Mesenteric fat pad (tissue), 1 donor: ENCODE measurements at places on chromosomes 13 and 19. TPM values are rescaled to one million over a fixed set of nuclear protein-coding genes. Genes with fewer than 3 reads are reported as not detected.

DNA sequence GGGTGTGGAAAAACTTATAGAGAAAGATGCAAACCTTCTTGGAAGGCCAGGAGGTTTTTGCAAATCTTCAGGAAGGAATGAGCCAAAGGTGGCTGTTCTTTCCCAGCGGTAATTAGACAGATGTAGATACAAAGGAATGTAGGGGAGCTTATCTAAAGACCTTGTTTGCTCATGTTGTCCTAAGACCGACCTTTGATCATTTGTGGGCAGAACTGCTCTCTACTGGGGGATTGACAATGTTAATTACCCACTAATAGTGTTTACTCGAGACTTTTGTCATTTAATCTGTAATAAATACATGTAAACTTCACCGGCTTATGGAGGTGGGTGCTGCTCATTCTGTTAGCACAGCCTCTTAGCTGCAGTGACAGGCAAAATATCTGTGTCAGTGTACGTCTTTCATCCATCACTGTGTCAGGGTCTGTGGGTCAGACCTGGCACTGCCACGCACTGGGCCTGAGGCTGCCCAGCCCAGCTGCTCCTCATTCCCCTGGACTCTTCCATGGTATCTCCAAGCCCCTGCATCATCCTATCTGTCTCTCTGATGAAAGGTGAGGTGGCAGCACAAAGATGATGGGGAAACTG lies 68.3 kb downstream of the ZNF431 start:
- no peak for DNase-seq

- no peak for DNase-seq
These were observed 5.1 kb upstream of the ZNF816 start for GRCh38 chr19:52967772-52968171.

DNA sequence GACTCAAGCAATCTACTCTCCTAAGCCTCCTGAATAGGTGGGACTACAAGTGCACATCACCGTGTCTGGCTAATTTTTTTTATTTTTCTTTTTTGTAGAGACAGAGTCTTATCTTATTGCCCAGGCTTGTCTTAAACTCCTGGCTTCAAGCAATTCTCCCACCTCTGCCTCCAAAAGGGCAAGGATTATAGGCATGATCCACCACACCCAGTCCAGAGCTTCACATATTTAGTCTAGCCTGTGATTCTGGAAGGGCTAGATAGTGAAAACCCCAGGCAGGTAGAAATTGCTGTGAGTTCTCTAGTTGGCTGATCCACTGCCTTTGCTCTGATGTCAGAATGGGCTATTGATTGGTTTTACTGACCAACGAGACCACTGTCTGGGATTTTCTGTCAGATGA lies 854.6 kb upstream of the MIR17HG start:
- no peak for DNase-seq

DNA sequence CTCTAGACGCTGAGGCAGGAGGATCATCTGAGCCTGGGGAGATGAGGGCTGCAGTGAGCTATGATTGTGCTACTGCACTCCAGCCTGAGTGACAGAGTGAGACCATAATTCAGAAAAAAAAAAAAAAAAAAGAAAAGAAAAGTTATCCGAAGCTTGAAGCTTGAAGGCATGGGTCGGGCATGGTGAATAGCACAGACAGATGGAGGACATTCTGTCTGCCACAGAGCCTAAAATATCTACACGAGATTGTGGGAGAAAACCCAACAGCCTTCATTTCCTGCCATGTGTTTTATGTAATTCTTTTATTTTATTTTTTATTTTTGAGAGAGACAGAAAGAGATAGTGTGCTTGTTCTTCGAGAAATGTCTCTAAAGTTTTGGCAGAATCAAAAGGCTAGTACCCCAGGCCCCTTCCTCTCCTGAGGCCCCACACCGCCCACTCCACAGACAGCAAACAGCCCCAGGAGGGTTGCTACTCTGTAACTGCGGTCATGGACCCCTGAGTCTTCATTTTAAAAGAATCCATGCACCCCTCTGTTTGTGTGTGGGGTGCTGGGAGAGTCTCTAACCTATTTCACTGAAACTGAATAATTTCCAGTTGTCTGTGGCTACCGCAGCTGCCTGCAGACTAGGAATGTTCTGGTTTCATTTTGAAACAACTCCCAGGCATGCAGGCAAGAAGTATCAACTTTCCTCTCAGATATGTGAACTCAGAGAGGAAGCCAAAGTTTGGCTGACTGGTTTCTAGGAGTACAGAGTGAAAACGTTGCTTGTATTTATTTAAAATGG lies 38.4 kb upstream of the RCBTB2 start:
- DNase-seq, result no peak

- DNase-seq, result no peak
These were observed 8.9 kb upstream of the TMEM160 start for GRCh38 chr19:47057328-47057727.

DNA sequence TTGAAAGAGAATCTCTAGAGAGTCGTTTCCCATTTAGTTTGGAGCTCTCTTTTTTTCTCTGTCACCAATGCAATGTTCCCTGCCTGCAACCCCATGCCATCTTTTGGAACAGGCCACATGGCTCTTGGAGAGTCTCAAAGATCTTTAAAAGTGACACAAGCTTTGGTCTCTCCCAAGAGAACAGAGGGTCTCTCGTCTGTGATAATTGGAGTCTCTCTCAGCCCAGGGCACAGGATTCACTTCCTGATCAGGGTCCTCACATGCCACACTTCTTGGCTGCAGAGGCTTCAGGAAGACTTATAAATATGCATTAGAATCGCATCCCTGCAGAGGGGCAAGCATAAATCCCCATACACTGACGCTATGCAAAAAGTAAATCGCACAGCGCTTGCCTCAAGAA lies 240.5 kb downstream of the IRS2 start:
- no peak for DNase-seq

DNA sequence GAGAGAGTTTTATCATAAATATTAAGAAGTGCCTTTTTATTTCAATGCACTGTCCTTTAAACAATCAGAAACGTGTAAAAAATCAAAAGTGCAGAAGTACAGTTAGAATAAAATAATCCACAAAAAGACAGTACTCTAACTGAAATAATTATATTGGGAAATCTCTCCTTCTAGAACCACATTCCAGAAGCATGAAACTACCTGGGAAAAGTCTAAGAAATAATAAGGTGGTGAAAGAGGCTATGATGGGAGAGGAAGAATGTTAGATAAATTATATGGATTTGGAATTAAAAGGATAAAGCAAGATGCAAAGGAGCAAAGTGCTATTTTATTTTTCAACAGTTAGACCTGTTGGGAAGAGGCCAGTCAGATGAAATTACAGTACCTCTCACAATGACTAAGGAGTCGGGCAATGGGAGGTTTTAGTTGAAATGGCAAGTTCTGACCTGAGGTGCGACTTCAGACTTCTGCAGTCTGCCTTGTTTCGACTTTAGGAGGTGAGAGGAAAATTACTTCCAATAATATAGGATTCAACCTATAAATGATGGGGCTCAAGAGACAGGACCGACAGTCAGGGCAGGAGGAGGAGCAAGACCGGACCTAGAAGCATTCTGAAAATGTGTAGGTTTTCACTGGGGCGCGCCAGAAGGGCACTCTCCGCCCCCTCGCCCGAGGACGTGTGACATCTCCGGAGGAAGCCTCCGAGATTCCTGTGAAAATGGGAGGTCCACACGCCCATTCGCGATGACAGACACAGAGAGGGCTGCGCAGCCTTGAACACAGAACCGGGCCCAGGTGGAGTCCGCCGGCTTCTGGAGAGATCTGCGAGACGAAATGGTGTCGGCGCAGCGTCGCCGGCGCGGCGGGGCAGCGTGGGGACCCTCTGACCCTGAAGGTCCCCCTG lies 717 bp downstream of the SPRYD7 start:
- DNase-seq, result no peak

The YJEFN3 gene
- total RNA-seq, result 3.1 TPM

The FAM83E gene
- total RNA-seq, result 0.71 TPM

The JSRP1 gene
- total RNA-seq, result not detected

- DNase-seq, result no peak
These were observed 1075.0 kb downstream of the DIAPH3 start for GRCh38 chr13:59088716-59089115.

DNA sequence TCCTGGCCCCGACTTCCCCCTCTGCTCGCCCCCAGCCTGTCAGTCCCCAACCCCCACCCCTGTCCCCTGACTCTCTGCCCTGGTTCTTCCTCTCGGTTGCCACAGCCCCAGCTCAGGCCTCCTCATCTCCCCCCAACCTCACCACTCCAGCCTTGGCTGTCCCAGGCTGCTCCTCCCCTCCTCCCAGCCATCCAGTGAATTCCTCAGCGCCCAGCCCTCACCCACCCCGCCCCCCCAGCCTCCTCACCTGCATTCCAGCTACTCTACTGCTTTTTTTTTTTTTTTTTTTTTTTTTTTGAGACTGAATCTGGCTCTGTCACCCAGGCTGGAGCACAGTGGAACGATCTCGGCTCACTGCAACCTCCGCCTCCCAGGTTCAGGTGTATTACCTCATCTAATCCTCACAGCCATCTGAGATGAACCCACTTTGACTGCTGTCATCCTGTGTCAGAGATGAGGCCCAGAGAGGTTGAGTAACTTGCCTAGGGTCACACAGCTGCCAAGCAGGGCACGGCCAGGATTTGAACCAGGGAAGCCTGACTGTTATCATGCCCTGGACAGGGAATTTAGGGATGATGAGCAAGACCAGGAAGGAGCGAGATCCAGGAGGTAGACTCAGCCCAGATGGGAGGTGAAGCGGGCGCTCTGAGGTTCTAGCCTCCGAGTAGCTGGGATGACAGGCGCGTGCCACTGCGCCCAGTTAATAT lies 2.6 kb downstream of the SULT2B1 start:
- no peak for DNase-seq

DNA sequence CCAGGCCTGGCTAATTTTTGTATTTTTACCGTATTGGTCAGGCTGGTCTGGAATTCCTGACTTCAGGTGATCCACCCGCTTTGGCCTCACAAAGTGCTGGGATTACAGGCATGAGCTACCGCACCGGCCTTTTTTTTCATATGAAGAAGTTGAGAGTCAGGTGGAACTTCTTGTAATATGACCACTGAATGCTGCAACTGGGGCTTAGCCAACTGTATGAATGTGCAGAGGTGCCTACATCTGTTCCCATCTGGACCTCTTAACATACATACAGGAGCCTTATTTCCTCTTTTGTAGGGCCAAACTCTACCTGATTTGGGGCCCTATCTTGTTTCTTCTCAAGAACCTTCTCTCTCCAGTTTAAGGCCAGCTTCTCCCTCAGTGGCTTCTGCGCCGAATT lies 11.9 kb upstream of the GGACT start:
- no peak for DNase-seq

- no peak for DNase-seq
These were observed 3.3 kb downstream of the ZNF444 start for GRCh38 chr19:56144376-56144775.

GRCh38 chr13:68199271-68199670 lies 969.1 kb upstream of the PCDH9 start:
- DNase-seq, result no peak

The IGSF23 gene
- not detected for total RNA-seq

- DNase-seq, result peak; percentile 64
These were observed 58.2 kb upstream of the XPO4 start for GRCh38 chr13:20960663-20961309.

DNA sequence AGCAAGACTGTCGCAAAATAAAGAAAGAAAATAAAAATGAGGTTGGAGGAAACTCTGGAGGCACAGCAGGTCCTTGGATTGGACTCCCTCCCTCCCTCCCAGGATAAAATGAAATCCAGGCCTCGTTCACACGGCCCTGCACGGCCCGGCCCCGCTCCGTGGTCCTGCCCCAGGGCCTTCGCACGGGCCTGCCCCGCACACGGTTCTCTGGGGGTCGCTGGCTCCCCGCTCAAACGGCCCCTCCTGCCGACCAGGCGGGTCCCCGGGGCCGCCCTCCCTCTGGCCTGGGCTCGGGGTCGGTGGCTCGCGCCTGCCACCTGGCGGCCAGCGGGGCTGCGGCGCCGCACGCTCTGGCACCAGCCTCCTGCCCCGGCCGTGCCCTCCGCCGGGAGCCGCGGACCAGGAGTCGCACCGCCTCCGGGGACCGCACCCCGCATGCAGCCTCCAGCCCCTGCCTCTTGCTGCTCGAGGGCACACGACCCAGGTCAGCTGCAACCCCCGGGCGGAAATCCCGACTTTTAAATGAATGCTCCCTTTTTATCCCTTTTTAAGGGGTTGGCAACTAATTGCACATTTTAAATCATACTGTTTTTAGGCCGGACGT lies 1.5 kb upstream of the WDR18 start:
- DNase-seq, result no peak

DNA sequence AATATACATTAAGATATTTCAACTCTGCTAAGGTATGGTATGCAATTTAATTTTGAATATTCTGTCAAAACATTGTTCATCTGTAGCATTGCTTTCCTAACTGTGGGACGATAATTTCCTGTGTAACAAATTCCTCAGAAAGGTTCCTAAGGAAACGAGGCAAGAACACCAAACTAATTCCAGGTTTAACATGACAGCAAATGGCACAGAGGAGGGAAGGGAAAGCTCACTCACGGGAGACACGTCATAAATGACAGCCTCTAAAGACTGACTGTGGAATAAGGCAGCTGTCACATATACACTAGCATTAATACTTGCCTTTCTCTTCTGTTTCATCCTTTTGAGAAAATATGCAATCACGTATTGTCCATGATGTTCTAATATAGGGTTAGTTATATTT lies 380.6 kb downstream of the LIG4 start:
- DNase-seq, result no peak

GRCh38 chr13:20994441-20994821 lies 67.0 kb downstream of the LATS2 start:
- DNase-seq, result no peak

- DNase-seq, result no peak
These were observed 19.1 kb upstream of the KCTD4 start for GRCh38 chr13:45219938-45220375.

The CLN5 gene
- total RNA-seq, result 27.2 TPM

The SNRPA gene
- total RNA-seq, result 41.3 TPM

GRCh38 chr13:89287381-89287780 lies 1616.2 kb downstream of the SLITRK5 start:
- DNase-seq, result no peak

DNA sequence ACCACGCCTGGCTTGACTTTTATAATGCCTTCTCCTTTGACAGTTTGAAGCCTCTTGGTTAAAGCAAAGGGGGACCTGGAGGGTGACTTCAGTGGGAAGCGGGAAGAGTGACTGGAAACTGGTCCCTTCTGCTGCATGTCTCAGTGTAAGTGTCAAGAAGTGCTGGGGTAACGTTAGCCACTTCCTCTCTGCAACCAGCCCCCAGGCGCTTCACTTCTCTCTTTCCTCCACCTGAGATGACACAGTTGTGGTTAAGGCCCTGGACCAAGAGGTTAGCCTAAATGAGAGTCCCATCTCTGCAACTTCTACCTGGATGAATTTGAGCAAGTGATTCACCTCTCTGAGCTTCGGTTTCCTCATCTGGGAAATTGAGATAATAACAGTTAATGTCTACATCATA lies 16.3 kb downstream of the LEUTX start:
- no peak for DNase-seq

The NLRP9 gene
- not detected for total RNA-seq

- DNase-seq, result no peak
These were observed 122.9 kb downstream of the RFC3 start for GRCh38 chr13:33940898-33941297.

- DNase-seq, result no peak
These were observed 7.5 kb upstream of the RGL3 start for GRCh38 chr19:11426656-11427055.

The MAMSTR gene
- 0.58 TPM for total RNA-seq

GRCh38 chr13:52808842-52809219 lies 39.6 kb downstream of the PCDH8 start:
- DNase-seq, result no peak
